ENCODE measurements at places on chromosomes 1 and 21.

DNA sequence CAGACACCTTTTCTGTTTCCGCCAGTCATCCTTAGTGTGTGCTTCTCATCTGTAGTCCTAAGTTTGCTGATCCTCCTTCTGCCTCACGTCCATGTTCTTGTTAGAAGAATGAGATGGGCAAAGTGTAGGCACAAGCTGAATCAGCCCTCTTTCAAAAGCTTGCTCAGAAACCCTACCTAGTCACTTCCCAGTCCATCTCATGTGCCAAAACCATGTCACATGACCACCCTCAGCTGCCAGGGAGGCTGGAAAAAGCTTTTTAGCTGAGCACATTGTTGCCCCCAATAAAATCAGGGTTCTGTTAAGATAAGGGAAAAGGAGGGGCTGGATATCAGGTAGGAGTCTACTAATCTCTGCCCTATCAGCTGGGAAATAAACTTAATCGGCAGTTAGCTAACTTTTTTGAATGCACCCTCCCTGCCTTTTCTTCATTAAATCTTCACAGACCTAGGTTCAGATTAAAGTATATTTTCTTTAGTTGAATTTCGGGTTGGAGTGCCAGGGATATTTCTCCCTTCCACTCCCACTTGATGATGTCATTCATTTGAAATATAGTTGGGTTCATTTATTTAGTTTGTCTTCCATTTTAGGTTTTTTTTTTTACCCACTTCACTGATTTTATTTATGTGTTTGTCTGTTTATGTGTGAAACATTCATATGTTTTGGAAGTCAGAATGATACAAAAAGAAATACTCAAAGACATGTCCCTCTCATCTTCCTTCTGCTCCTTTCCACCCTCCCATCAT lies 129.2 kb downstream of the ROR1 start:
- no peak for DNase-seq

GRCh38 chr1:200892958-200893357 lies 1.7 kb upstream of the INAVA start:
- no peak for DNase-seq

GRCh38 chr1:7526196-7526866 lies 244.8 kb upstream of the VAMP3 start:
- no peak for DNase-seq

DNA sequence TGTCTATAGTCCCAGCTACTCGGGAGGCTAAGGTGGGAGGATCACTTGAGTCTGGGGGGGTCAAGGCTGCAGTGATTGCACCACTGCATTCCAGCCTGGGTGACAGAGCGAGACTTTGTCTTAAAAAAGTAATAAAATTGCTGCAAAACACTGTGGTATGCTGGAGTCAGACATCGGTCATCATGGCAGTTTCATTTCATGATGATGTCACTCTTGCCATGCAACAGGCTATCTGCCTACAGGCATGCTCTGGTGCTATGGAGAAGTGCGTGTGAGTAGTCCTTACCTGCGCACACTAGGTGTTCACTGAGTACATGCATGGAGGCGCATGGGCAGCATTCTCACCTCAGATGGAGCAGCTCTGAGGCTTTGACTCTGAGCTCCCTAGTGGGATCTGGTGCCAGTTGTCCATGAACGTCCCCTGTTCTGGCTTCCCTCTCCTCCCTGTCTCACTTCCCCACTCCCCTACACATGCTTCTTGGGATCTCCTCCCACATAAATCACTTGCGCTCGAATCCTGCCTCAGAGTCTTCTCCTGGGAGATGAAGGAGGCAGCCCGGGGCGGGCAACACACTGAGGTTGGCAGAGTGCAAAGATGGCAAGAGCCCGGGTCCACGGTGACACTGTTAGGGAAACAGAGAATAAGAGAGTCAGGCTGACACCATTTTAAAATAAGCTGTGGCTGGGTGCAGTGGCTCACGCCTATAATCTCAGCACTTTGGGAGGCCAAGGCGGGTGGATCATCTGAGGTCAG lies 10.4 kb upstream of the CELA3B start:
- no peak for DNase-seq

- DNase-seq = no peak
Measured at GRCh38 chr1:41662061-41662764, 177.7 kb upstream of the EDN2 start.

DNA sequence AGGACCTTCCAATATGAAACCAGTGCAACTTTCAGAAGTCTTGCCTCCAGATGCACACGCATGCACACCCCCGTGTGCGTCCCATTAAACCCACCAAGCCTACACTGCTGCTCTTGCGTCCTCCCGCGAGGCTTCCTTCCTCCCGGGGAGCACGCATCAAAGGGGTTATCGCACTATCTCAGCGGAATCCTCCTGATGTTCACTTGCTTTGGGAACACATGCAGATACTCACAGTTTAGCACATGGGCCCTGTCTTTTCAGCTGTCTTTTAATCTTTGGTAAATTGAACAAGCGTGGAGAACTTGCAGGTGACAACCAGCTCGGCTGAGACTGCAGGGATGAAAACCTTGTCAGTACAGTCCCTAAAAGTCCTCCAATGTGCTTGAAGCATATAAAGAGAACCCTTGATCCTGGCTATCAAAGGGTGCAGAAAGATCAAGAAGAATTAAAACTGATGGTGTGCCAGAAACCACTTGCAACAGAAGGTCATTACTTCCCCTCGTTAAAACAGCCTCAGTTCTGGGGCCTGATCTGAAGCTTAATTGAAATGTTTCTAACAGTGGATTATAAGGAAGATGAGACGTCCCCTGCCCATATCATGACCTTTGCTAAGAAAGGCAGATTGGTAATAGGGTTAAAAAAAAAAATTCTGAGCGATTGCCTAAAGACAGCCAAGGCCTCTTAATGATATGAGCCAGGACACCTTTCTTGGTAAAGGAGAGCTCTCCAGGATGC lies 149.4 kb upstream of the LMO4 start:
- no peak for DNase-seq

GRCh38 chr1:87197641-87198040 lies 131.0 kb upstream of the LMO4 start:
- no peak for DNase-seq

DNA sequence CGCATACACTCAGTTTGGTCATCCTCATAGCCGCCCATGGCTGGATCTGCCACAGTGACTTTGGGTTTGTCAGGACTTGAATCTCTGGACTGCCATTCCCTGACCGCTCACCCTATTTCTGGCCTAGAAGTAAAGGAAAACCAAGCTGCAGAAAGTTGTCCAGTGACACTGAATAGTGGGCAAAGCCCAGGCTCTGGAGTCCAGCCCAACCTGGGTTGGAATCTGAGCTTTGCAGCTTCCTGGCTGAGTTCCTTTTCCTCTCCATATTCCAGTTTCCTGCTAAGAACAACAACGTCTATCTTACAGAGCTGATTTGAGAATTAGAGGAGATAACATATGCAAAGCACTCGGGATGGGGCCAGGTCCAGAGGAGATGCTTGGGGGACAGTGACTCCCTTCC lies 15.6 kb upstream of the EIF4G3 start:
- DNase-seq = no peak

- no peak for DNase-seq
Measured at GRCh38 chr1:30681782-30682181, 41.6 kb downstream of the MATN1 start.

- no peak for DNase-seq
Measured at GRCh38 chr1:19393046-19393445, 80.9 kb downstream of the SLC66A1 start.

DNA sequence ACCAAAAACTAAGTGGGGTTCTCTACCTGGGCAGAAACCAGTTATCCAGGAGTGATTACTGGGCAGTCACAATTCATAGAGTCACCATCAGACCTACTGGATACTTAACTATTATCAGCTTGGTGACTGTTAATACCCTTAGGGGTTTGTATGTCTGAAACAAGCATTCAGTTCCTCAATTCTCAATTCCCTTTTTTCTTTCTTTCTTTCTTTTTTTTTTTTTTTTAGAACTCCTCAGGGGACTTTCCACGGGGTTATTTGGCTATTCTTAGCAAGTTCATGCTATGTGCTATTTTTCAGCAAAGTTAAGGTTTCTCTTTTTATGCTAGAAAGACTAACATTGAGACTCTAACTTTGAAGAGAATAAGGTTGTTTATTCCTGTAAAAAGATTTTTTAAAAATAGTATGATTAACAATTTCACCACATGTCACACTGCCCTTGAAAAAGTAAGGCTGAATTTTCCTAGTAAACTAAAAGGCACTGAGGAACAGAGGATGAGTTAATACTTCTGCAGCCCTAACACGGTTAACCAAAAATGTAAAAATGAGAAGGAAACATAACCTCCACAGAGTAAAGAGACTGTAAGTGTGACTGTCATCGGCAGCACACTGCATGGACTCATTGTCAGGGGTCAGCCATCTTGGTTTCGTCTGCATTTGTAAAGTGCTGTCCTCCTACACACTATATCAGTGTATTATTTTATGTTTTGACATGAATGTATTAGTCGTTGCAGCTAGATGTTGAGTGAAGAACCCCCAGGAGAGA lies 310.2 kb downstream of the NTNG1 start:
- no peak for DNase-seq

GRCh38 chr1:209363112-209363511 lies 220.4 kb upstream of the CAMK1G start:
- no peak for DNase-seq

GRCh38 chr21:42081138-42081537 lies 10.0 kb downstream of the UMODL1 start:
- no peak for DNase-seq

DNA sequence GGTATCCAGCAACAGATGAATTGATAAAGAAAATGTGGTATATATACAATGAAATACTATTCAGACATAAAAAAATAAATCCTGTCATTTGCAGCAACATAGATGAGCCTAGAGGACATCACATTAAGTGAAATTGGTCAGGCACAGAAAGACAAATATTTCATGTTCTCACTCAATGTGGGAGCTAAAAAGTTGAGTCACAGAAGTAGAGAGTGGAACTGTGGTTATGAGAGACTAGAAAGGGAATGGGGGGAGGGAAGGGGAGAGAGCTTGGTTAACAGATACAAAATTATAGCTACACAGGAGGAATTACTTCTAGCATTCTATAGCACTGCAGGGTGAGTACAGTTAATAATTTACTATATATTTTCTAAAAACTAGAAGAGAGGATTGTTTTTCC lies 37.1 kb upstream of the SERPINC1 start:
- DNase-seq = no peak

GRCh38 chr1:201643835-201644104 lies 104.8 kb downstream of the NAV1 start:
- DNase-seq = no peak

- no peak for DNase-seq
Measured at GRCh38 chr1:145980457-145980994, 15.9 kb downstream of the TXNIP start.

GRCh38 chr1:85015826-85016225 lies 18.9 kb upstream of the MCOLN2 start:
- DNase-seq = no peak

DNA sequence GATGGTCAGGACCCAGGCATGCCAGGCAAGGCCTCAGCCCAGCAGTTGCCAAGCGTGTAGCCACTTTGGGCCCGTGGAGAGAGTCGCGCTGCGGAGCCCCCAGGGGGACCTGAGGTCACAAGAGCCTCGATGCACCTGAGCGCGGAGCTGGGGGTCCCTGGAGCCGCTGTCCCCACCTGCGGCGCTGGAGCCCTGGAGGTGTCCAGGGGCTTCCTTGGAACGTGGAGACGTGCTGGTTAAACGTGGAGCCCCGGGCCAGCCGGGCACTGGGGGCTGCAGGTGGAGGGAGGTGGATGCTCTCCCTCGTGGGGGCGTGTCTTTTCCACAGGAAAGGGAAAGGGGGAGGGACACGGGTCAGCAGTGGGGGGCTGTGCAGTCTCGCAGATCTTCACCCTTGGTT lies 3.1 kb downstream of the PLCH2 start:
- no peak for DNase-seq

DNA sequence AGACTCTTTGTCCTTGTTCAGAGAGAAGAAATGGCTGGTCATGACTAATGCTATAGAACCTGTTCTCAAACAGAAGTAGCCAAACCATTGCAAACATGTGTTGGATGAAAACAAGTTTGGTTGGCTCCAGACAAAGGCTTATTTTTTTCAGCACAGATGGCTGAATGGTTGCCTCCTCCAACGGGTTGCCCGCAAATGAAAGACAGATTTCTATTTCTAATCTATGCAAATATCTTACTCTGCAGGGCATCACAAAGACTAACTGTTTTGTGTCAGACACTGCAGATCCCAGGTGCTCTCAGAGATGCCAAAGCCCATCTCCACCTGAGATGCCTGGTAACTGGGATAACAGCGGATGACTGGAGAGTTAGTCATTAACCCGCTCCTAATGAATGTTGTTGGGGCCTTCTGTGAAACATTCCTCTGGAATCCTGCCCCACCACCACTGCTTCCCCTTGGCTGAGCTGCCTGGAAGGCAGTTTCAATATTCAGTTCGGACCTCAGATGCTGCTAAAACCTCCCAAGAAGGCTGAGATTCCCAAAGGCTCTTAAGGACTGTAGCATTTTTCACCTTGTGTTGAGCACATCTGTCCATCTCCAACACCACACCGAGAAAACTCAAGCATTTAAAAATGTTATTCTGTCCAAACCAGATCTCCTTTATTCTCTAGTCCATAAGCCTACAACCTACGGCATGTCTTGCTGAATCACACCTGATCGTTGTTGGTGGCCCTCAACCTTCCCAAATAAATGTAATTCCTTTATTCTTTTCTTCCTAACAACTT lies 104.4 kb downstream of the PTPN14 start:
- no peak for DNase-seq

- no peak for DNase-seq
Measured at GRCh38 chr1:26858160-26858559, 4.8 kb upstream of the SFN start.

DNA sequence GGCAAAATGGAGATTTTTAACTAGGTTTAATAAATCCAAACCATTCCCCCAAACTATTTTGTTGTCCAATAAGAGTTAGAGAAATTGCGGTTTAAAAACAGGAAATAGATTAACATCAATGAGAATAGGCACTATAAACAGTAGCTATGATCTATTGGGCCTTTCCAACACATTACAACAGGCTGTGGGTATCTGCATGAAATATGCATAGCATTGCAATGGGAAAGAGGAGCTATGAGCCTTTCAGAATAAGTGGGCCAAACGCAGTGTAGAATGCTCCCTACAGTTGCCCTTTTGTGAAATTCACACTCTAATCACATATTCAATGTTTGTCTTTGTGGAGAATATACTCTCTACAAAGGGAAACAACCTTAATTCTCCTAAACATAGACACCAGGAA lies 305.5 kb upstream of the PRMT6 start:
- DNase-seq = no peak
